EH (cell line): ENCODE measurements at places on chromosomes 7 and 10.

DNA sequence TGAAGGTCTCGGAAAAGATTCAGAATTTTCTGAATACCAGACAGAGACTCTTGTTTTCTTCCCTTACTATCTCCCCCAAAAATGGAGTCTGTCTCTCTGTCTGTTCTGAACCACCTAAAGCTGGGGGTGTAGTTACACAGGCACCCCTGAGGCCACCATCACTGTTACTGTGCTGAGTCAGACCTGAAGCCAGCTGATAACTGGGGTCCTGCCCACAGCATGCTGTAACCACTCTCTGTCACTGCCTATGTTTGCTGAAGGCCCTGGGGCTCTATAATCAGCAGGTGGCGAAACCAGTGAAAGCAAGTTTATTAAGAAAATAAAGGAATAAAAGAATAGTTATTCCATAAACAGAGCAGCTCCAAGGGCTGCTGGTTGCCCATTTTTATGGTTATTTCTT lies 575.2 kb upstream of the POT1 start:
- DNase-seq = no peak

DNA sequence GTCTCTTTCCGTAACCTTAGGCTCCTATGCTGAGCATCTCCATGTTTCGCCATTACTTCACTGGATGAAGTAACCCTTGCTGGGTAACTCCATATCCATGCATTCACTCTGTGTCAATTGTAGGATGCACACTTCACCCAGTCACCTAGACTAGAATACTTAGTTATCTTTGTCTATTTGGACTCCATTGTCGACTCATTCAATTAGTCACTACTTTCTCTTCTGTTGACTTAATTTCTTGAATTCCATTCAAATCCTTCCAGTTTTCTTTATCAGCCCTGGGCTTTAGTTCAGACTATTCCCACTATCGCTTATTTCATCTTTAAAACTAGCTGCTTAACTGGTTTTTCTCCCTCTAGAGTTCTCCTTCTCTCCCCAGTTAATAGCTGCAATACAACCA lies 111.3 kb upstream of the TNS3 start:
- peak; percentile 65 for DNase-seq

- DNase-seq = peak; percentile 26
Measured at GRCh38 chr7:34187798-34188307, 282.5 kb downstream of the BMPER start.

GRCh38 chr7:151677581-151678226 lies 158.0 kb upstream of the RHEB start:
- DNase-seq = no peak

- DNase-seq = no peak
Measured at GRCh38 chr7:75856536-75856935, 22.3 kb upstream of the RHBDD2 start.

DNA sequence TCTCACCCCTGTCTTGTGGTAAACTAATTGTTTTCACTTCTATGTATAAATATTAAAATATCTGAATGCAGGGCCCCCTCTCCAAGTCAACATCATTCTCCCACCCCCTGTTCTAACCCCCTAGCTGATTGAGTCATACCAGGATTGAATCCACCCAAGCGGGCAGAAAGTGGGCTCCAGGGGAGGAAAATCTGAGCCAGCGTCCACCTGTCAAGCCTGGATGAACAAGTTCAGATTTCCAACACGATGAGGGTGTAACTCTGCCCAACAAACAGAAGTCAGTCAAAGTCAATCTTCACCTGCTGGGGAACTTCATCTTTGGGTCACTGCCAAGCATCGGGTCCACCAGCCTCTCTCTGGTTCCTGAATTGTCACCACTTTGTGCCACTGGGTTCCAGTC lies 162.9 kb upstream of the CELF2 start:
- no peak for DNase-seq

DNA sequence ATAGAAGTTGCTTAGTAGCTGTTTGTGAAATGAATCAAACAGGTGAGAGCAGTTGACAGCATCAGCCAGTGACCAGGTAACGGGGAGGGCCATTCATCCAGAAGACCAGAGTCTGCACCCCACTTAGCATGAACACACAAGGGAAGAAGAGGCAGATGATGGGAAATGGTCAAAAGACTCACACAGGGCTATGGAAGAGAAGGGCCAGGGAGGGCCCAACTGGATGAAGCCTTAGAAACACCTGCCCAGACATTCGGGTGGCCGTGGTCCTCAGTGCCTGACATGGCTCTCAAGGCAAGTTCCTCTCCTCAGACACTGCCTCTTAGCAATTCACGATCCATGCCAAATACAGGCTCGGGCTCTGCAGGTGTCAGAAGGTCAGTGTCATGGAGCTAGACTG lies 354.1 kb downstream of the TCERG1L start:
- no peak for DNase-seq

DNA sequence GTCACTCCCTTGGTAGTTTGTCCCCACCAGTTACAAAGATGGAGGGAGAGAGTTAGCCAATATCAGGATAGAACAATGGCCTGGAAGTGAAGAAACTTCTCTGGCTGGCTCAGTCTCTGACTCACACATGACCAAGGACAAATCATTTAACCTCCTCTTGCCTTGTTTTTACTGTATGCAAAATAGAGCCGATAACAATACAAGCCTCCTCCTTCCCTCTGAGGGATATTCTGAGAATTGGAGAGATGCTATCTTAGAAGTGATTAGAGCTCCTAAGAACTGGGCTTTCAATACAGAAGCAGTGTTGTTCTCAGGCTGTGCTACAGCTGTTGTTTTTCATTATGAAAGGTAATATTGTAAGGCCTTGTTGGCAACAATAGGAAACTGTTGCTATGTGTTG lies 87.7 kb upstream of the EGR2 start:
- no peak for DNase-seq

DNA sequence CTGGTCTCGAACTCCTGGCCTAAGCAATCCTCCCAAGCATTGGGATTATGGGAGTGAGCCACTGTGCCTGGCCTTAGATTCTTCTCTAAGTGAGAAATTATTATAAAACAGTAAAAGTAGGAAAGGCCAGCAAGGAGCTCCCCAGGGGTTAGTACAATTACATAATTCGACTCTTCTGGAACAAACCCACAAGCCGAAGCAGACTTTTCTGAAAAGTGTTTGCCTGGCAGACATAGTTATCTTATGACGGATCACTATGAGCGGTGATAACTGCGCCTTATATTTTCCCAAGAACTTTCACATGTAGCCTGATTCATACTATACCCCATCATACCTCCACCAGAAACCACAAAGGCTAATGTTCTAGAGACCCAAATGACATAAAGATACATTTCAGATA lies 30.2 kb upstream of the SH3PXD2A start:
- peak; percentile 36 for DNase-seq

DNA sequence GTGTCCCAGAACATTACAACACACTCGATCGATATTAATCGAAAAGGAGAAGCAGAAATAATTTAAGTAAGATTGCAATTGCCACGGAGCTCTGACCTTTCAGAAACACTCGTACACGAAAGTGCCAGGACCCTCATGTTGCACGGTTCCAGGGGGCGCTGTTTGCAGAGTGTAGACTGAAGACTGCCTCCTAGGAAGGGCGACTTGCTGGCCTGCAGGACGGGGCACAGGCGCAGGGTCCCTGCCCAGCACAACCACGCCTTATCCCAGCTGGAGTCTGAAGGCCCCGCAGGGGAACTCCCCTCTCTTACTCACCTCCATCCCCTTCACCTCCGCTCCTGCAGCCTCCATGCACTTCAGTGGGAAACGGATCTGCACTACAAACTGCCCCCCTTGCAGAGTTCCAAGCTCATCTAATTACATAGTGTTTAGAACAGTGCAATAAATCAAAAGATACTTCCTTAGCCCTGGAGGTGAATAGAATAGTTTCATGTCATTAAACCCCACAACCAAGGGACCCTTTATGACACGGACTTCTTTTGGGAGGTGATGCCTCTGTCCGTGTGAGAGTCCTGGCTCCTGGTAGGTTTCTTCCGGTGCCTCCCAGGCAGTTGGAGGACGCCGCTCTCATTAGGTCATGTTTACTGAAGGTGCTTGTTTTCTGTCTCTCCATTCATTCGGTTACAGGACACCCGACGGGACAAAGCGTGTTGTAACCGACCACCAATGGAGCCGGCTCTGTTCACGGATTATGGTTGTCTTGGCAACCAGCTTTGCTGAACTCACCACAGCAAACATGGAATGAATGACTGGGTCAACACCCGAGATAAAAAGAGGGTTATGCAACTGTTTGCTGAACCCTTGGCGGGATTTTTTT lies 262.2 kb downstream of the BAMBI start:
- DNase-seq = peak; percentile 25

- DNase-seq = no peak
Measured at GRCh38 chr7:132425942-132426341, 150.3 kb downstream of the PLXNA4 start.

GRCh38 chr7:35252612-35253459 lies 1.1 kb downstream of the TBX20 start:
- DNase-seq = no peak

- peak; percentile 2 for DNase-seq
Measured at GRCh38 chr7:25391295-25391861, 163.1 kb upstream of the NPVF start.

- DNase-seq = no peak
Measured at GRCh38 chr10:116919706-116920105, 70.4 kb downstream of the ENO4 start.

- peak; percentile 57 for DNase-seq
Measured at GRCh38 chr7:27576360-27576944, 86.2 kb downstream of the HIBADH start.

DNA sequence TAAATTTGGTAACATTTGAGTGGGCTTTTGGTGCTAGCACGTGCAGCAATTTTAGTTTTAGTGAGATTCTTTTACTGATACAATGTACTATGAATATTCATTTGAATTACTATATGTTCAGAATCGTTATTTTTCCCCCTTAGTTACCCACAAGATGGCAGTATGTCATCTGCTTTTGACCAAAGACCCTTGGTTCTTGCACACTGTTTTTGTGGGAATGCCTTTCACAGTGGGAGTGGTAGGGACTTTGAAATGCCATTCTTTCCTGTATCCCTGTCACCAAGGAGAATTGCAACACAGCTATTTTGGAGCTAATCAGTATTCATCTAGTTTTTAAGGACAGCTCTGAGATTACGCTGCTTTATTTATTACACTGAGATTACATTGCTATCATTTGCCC lies 40.6 kb downstream of the SEC23IP start:
- DNase-seq = peak; percentile 31

- DNase-seq = peak; percentile 70
Measured at GRCh38 chr7:107879400-107880035, 11.5 kb upstream of the DLD start.

- DNase-seq = no peak
Measured at GRCh38 chr7:54699715-54700114, 59.3 kb downstream of the SEC61G start.
